ENCODE measurements at places on chromosomes 13 and 19.

- no peak for DNase-seq
These were observed 375.4 kb upstream of the SLITRK6 start for GRCh38 chr13:86174622-86175021.

GRCh38 chr19:55208880-55209692 is at the start of gene PTPRH:
PTPRH (minus strand) TSS chr19:55209501; CDS start chr19:55209433, 68 bp downstream.
- no peak for DNase-seq

GRCh38 chr13:23993680-23993985 is 96.3 kb upstream of the C1QTNF9B start:
- DNase-seq = no peak

GRCh38 chr13:65499256-65499655 is 1730.9 kb downstream of the PCDH9 start:
- DNase-seq = no peak

DNA sequence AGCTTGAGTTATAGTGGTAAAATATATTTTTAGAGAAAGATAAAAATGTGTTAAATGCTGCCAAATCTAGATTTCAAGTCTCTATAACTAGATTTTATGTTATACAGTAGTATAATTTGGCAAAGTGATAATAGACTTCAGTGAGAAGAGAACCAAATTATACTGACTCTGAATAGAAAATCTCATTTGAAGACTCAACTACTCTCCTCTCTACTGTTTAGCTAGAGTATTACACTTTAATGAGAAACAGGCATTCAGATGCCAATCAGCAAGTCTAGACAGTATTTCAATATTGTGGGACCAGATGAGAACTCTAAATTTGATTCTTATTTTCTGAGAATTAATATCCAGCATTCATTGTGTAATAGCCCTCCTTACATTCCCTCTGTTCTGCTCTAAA is 311.2 kb downstream of the SLITRK5 start:
- no peak for DNase-seq

GRCh38 chr13:85694992-85695391 is 104.2 kb downstream of the SLITRK6 start:
- no peak for DNase-seq

- DNase-seq = no peak
These were observed 3.2 kb upstream of the PLPP2 start for GRCh38 chr19:294341-294945.

- DNase-seq = no peak
These were observed 216.9 kb downstream of the RGCC start for GRCh38 chr13:41674246-41674645.

DNA sequence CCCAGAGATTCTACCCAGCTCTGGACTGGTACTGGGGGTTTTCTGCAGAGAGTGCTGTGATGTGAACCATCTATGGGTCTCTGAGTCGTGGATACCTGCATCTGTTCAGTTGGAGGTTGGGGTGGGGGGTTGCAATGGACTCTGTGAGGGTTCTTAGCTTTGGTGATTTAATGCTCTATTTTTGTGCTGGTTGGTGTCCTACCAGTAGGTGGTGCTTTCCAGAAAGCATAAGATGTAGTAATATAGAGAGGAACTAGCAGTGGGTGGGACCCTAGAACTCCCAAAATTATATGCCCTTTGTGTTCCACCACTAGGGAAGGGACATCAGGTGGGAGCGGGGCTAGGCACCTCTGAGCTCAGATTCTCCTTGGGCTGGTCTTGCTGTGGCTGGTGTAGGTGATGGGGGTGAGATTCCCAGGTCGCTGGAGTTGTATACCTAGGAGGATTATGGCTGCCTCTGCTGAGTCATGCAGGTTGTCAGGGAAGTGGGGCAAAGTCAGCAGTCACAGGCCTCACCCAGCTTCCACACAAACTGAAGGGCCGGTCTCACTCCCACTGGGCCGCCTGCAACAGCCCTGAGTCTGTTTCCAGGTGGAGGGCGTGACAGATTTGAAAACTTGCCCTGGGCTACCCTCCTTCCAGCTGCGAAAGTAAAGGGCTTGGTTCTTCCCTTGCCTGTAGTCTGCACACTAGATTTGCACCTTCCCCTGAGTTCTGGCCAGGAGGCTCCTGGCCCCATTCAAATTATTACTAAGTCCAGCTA is 573.0 kb upstream of the SLITRK1 start:
- DNase-seq = no peak

DNA sequence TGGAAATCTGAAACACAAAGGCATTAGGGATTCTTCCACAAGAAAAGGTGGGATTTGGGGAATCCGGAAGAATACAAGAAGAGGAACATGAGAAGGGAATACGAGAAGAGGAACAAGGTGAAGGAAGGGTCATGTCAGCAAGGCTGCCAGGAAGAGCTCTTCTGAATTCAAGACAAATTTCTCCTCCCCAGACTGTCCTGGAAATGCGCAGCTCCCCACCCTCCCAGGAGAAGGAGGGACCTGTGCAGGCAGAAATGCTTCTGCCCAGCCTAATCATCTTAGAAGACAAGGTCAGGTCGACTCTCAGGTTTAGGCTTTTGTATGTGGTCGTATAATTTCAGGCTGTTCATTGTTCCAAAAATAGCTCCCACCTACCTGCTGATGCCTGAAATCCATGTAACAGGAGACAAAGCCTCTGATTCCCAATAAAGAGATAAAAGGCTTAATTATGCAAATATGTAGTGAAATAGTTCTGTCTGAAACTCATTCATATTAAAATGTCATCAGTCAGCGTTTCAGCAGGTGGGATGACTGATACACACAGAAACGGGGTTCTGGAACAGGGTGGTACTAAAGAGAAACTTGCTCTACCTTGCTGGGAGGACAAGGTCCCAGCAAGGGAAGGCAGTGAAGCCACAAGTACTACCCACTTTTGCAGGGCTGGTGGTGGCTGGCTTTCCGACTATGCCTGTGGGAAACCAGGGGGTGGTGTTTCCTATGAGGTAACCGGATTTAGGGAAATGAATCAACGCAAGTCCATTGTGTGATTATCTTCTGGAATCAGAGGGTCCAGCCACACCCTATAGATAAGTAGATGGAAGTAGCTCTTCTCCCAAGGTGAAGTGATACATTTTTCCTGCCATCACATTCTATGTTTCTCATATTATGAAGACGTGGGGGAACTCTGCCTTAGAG is 76.1 kb downstream of the KL start:
- no peak for DNase-seq

- no peak for DNase-seq
These were observed 2.4 kb downstream of the TEX101 start for GRCh38 chr19:43416951-43417623.

- DNase-seq = peak; percentile 90
These were observed at the start of gene CNN2 for GRCh38 chr19:1025960-1026782. CNN2 (plus strand) TSS chr19:1026608; CDS start chr19:1026662, 54 bp downstream.

- no peak for DNase-seq
These were observed 14.5 kb upstream of the TMEM161A start for GRCh38 chr19:19152668-19153384.

DNA sequence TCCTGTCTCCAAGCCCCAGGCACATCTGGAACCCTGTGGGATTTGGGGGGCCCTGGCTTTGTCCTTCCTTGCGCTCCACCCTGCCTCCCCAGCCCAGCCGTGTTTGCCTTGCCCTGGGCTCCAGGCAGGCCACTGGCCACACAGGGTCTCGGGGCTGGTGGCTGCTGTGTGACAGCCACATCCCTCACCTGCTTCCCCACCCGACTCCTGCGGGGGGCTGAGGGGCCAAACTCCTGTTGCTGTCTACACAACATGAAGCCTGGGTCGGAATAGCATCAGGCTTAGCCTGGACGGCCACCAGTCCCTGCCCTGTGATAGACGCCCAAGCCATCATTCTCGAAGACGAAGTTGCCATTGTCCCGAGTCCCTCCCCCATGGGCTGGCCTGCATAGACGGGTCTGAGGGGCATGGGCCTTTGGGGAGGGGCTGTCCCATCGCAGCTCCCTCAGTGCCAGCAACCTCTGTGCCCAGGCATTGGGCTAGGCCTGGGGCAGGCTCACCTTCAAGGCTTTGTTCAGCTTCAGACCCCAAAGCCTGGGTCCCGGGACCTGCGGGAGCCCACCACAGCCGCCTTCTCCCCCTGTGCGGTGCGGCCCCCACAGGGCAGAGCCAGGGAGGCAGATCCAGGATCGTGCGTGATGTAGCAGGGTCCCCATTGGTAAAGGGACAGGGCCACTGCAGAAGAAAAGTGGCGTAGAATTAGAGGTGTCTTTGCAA is 15.5 kb upstream of the TEKTIP1 start:
- no peak for DNase-seq

- no peak for DNase-seq
These were observed 960.7 kb upstream of the PCDH9 start for GRCh38 chr13:68190818-68191217.

DNA sequence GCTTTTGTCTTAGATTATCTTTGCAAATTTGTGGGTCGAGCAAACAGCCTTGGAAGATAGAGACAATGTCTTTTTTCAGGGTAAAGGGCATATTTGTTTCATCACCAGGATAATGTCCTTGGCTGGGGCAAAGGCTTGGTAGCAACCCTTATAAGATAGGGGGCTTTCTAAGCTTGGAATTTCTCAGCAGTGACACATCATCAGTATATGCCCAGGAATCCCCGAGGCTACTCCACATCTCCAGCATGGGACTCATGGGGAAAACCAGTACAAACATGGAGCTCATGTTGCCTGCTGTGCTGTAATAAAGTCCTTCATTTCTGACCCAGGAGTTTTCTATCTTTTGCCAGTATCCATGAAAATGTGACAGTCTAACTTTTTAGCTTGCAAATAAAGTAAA is 77.1 kb downstream of the DCLK1 start:
- no peak for DNase-seq

GRCh38 chr19:48495396-48495795 is 16.2 kb downstream of the LMTK3 start:
- no peak for DNase-seq

DNA sequence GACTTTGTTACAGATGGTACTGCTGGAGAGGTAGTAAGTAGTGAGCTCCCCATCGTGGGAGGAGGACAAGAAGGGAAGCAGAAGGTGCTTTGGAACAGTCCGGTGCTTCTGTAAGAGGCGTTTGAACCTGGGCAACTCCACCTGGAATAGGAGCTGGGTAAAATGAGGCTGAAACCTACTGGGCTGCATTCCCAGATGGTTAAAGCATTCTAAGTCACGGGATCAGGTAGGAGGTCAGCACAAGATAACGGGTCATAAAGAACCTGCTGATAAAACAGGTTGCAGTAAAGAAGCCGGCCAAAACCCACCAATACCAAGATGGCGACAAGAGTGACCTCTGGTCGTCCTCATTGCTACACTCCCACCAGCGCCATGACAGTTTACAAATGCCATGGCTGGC is 5.1 kb downstream of the ANKLE1 start:
- DNase-seq = no peak

DNA sequence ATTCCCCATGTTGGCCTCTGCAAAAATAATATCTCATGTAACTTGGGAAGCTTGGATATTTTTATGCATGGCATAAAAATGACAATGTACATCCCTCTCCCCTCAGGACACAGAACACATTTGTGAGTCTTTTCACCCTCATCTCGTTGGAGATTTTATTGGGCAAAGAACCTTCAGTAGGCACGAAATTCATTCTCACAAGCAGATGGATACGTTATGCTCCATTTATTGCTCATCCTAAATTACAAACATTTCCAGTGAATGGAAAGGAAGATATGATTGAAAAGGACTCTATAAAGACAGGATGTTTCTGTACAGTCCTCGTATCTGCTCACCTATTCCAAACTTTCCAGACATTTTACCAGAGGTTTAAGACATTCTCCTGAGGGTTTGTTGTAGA is 1175.8 kb downstream of the UQCRFS1 start:
- DNase-seq = no peak

GRCh38 chr13:95660981-95661581 is 15.9 kb upstream of the DNAJC3 start:
- DNase-seq = no peak

GRCh38 chr19:43300876-43301765 is 31.8 kb upstream of the PSG9 start:
- DNase-seq = no peak

DNA sequence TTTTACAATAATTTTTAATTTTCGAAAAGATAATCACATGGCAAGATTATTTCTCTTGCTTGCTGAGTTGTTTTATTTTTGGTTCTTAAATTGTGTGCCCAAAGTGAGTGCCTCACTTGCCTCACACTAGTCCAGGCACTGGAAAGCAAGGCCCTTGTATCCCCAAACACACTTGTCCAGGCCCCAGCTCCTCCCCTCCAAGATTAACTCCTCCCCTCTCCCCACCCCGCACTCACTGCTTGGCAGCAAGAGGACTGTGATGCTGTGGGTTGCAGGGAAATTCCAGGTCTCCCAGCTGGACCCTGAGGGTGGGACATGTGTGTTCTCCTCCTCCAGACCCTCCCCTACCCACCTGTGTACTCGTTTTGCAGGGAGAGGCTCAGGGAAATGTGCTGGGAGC is 3.9 kb downstream of the SIGLEC12 start:
- no peak for DNase-seq

DNA sequence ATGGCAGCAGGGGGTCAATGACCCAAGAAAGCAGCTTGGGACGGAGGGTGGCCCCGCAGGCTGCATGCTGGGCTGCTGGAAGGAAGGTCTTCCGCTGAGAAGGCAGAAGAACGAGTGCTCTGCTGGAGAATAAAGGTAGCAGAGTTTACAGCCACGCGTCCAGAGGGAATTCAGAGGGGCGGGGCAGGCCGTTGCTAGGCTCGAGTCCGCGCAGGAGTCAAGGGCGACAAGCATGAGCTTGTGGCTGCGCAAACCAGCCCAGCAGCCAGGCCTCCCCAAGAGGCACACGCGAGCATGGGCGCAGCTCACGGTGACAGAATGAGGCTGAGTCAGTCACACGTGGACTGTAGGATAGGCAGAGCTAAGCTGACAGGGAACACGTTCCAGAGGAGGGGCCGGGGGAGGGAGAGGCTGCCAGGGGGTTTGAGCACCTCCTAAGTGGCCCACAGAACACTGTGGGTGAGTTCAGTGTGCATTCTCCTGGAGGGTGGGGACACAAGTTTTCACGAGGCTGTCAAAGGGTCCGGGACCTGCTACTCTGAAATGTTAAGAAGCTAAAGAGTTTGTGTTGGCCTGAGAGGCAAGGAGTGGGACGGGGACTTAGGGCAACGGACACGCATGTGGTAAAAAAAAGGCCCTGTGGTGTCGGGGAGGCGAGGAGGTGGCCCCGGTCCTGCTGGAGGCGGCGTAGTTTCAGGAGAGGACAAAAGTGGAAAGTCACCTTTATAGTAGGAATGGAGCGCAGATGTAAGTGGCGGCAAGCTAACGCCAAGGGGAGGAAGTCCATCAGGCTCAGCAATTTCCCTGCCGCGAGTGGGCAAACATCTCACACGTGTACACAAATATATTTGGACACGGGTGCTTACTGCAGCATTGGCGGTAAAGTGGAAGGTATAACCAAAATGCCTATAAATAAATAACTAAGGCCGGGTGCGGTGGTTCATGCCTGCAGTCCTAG is 17.7 kb downstream of the RFX2 start:
- DNase-seq = peak; percentile 87

DNA sequence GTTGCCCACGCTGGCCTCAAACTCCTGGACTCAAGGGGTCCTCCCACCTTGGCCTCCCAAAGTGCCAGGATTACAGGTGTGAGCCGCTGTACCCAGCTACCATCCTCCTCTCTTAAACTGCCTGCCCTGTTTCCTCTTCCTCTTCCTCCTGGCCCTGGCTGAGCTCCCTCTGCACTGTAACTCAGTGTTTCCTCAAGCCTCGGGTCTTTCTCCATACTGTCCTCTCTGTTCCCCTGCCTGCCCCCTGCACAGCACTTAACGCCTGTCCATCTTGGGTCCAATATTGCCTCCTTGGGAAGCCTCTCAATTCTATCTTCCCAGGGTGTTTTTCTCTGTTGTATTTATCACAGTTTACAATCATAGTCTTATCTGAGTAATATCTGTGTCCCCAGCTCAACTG is 6.1 kb downstream of the LIPE start:
- no peak for DNase-seq

- DNase-seq = no peak
These were observed 89.2 kb downstream of the DHRS12 start for GRCh38 chr13:51714663-51715168.

Data from left ventricle myocardium superior (tissue), 1 donor.